ENCODE measurements at places on chromosomes 12 and 14.

GRCh38 chr12:57612711-57613426 is 1.6 kb downstream of the ARHGEF25 start:
- no peak for DNase-seq

DNA sequence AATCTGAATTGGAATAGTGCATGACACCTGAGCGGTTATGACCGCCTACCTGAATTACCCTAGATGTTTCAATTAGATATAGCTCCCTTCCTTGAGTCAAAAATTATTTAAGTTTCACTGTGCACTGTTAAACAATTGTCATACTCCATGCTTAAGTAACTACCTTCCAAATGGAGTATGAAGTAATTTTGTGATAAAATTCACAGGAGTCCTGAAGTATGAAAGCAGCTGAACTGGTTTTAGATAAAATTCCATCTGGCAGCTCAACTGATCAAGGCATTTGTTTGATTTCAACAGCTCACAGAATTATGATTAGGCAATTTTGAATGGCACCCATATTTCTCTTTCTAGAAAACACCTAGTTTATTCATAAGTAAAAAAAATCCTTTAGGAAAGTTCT is 19.5 kb downstream of the PRICKLE1 start:
- DNase-seq = no peak

DNA sequence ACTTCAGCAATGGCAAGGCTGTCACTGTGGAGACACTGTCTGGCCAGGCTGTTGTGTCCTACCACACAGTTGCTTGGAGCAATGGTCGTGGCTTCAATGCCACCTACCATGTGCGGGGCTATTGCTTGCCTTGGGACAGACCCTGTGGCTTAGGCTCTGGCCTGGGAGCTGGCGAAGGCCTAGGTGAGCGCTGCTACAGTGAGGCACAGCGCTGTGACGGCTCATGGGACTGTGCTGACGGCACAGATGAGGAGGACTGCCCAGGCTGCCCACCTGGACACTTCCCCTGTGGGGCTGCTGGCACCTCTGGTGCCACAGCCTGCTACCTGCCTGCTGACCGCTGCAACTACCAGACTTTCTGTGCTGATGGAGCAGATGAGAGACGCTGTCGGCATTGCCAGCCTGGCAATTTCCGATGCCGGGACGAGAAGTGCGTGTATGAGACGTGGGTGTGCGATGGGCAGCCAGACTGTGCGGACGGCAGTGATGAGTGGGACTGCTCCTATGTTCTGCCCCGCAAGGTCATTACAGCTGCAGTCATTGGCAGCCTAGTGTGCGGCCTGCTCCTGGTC is 4.3 kb downstream of the LRP10 start:
- no peak for DNase-seq

DNA sequence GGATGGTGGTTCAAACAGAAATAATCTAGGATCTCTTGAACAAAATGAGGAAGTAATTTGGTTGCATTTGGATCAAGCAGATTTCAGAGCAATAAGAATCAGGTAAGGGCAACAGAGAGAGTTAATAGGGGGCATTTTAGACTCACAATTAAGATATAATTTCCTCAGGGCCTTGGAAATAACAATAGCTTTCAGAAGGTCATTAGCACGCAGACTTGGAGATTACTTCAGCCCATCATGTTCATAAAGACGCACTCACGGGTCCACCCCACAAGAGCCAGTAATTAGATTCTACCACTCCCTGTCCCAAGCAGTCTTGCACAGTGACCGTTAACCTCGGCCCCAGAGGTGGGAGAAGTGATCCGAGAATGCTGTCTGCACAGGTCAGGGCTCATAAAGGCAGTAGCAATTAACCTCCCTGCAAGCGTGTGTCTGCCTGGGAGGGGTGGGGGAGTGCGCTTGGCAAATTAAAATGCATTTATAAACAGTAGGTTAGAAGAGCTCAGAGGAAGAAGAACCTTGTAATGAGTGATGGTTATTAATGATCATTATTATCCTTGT is 125.7 kb upstream of the CCDC196 start:
- DNase-seq = no peak

GRCh38 chr12:82426081-82426480 is 67.8 kb downstream of the METTL25 start:
- DNase-seq = no peak

GRCh38 chr14:59699442-59699841 is 122.8 kb upstream of the CCDC175 start:
- DNase-seq = no peak

GRCh38 chr12:3313675-3314663 is 177.0 kb upstream of the PRMT8 start:
- no peak for DNase-seq

GRCh38 chr12:2231956-2232355 is 179.2 kb downstream of the CACNA1C start:
- DNase-seq = no peak

DNA sequence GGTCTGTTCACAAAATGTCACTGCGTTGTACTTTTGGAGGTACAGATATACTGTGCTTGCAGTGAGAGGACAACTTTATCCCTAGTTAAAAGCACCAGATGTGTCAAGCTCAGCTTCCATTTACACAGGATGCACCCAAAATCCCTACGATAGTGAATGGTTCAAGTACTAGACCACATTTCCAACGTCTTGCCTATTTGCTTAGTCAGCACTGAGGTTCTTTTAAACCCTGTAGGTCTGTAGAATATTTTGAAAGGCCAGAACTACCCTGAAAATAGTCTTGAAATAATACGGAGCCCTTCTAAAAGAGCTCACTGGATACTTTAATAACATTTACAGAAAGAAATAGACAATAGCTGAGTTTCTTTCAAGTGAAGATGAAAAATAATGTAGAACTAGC is 466.1 kb downstream of the FUT8 start:
- DNase-seq = no peak

- no peak for DNase-seq
These were observed 2.8 kb downstream of the PCBP2 start for GRCh38 chr12:53454707-53455106.

- DNase-seq = no peak
These were observed 15.9 kb downstream of the AREL1 start for GRCh38 chr14:74697011-74697410.

- no peak for DNase-seq
These were observed 28.3 kb upstream of the GALNT9 start for GRCh38 chr12:132357623-132358186.

GRCh38 chr14:94345344-94346064 is 22.4 kb upstream of the SERPINA6 start:
- DNase-seq = no peak

DNA sequence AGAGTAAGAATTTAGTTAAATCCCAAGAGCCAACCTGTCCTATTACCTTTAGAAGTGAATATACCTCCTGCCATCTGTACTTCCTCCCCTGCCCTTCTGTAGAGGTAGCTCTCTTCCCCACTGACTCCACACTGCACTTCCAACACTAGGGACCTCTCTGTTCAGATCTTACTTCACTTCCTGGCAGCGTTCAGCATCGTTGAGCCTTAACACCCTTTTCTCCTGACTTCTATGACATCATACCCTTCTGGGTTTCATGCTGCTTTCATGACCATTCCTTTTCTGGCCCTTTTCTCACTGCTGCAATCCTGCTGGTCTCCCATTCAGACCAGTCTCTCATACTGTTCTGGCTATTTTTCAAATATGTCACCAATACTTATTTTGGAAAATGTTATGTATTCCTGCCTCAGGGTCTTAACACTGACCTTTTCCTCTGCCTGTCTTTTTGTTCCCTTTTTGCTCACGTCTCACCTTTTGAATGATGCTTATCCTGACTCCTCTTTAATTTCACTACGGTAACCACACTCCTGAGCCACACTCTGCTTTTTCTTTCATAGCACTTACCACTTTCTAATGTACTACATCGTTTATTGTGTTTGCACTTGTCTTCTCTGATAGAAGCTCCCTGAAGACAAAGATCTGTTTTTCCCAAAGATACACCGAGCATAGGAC is 67.6 kb downstream of the PLEKHA5 start:
- no peak for DNase-seq

DNA sequence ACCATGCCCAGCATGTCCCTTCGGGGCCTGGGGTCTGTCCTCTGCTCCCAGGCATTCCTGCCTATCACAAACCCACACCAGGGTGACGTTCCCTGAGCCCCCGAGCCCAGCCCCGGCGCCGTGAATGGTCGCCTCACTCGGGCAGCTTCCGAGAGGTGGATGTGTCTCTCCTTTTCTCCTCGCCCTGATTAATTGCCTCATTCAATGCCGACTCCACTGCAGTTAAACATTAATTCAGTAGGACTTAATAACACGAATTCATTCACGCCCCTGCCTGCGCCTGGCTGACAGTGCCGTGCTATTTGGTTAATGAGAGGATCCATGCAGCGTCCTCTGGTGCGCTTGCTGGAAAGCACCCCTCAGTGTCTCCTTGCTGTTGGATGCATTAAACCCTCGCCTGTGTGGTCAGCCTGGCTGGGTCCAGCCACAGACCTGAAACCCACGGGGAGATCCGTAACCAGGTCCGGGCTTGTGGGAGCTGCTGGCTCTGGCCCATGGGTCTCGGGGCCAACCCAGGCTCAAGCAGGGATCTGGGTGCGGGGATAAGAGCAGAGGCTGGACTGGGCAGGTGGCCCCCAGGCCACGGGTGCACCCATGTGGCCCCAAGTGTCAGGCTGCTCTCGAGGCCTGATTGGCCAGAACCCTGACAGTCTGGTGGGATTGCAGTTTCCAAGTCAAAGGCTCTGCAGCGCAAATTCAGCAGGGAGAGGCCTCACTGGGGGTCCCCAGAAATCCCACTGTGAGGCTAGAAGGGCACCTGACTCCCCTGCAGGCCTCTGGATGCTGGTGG is 55.4 kb downstream of the FBRSL1 start:
- DNase-seq = no peak

GRCh38 chr14:31449971-31450610 is 7.2 kb downstream of the DTD2 start:
- no peak for DNase-seq

GRCh38 chr12:18502422-18502968 is 235.3 kb downstream of the PLCZ1 start:
- DNase-seq = peak; percentile 93

- DNase-seq = no peak
These were observed 6.7 kb upstream of the CD163L1 start for GRCh38 chr12:7450667-7451066.

DNA sequence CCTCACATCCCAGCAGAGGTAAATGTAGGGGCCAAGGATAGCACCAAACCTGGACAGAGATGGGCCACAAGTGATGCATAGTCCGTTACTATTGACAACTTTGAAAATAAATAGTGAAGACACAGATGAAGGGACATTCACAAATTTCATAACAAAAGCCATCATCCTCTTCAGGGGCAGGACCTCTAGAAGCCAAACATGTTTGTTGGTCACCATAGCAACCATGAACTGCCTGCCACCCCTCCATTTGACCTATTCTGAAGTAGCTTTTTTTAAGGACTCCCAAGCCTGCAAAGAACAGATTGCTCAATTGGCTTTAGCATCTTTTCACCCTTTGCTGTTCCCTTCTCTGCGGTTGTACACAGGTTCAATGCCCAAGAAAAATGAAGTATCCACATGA is 35.7 kb upstream of the MDM1 start:
- DNase-seq = no peak

GRCh38 chr14:33545696-33546095 is 405.2 kb downstream of the EGLN3 start:
- no peak for DNase-seq

DNA sequence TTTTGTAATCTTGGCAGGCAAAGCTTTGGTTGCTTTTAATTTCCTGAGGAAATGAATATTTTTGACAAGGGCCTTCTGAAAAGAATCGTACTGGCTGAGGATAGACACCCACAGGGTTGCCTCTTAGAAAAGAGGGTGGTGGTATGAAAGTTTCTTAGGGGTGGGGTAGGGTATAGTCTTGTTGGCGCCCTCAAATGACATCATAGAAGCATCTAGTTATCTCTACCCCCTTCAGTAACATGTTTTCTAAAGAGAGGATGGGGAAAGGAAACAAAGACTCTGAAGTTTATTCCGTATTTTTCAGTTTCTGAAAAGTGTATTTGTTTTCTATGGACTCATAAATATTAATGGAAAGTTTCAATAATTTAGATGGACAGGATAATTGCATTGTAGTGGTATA is 13.7 kb downstream of the PRKCH start:
- no peak for DNase-seq

DNA sequence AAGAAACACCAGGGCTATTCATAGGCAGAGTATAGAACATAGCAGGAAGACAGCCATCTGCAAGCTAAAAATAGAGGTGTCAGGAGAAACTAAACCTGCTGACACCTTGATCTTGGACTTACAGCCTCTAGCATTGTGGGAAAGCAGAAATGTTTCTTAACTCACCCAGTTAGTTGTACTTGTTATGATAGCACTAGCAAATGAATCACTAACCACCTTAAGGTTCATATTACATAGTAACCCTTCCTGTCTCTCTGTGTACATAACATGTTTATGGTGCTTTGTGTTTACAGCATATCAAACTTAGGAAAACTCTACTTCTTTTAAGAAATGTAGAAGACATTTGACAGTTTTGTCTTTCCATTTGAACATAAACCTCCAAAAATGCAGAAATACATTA is 1031.3 kb downstream of the FSCB start:
- no peak for DNase-seq

DNA sequence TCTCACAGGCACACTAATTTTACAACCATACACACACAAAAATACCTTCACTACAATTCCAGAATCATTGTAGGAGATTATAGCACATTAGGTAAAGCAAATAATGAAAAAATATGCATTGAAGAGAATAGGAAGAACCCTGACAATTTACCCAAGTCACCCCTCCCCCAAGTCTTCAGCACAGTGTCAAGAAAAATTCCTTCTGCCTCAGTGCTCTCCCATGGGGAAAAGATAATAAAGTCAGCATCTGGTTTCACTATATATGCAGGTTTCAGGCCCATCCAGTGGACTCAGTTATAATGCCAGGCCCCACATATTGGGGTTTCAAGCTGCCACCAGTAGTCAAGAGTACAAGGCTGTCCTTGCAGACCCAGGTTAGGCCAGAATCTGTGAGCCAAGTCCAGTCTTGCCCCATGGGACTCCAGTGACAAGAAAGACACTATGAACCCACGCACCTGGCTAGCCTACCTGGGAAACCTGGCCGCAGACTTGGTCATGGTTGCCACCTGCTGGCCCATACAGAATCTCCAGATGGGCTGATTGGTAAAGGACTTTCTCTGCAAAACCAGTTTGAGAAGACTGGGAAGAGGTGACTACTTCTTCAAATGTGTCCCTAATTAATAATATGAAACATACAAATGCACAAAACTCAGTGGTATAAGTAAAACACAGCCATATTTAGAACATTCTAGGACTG is 398.6 kb upstream of the FLRT2 start:
- peak; percentile 24 for DNase-seq

GRCh38 chr14:102333390-102333789 is 13.8 kb downstream of the ZNF839 start:
- DNase-seq = no peak

DNA sequence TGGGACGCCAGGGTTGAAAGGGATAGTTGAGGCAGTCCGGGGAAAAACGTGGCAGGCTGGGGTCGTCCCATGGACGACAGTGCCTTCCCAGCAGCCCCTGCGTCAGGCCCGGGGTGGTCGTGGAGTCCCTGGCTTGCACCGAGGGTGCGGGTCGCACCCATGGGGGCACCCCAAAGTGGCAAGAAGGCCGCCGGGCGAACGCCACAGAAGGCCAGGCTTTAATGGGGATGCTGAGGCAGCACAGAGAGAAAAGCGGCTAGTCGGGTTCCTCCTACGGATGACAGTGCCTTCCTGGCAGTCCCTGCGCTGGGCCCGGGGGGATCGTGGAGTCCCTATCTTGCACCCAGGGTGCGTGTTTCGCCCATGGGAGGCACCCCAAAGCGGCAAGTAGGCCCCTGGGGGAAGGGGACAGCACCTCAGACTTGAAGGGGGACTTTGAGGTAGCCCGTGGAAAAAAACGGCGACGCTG is 158.6 kb upstream of the ALG10B start:
- no peak for DNase-seq

- no peak for DNase-seq
These were observed 48.2 kb downstream of the PLEKHA5 start for GRCh38 chr12:19177754-19178153.
